ENCODE measurements at places on chromosomes 2 and 18.

DNA sequence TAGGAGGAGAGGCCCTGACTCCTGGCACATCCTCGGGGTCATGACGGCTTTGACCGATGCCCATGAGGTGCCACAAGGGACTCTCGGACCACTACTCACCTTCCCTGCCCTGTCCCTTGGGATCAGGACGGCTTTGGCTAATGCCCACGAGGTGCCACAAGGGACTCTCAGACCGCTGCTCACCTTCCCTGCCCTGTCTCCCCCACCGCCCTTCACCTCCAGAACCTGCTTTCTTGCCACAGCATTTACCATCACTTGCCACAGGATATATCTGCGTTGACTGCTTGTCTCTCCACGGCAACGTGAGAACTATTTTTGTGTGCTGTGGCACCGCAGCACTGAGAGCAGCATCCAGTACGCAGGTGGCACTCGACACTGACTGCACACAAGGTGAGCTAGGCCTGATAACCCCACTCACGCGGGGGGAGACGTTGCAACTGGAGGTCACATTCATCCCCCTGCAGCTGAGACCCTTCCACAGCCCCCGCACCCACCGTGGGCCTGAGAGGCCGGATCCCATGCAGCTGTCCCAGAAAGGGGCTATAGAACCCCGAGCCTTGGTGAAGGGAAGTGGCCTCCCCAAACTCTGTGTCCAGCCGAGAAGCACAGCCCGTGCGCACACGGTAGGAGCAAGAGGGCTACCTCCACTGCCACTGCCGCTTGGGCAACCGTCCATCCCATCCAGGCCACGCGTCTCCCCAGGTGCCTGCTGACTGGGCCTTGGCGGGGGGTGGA is 47.5 kb downstream of the ANO7 start:
- no peak for DNase-seq

GRCh38 chr2:218074031-218074430 is 5.0 kb downstream of the RUFY4 start:
- no peak for DNase-seq

DNA sequence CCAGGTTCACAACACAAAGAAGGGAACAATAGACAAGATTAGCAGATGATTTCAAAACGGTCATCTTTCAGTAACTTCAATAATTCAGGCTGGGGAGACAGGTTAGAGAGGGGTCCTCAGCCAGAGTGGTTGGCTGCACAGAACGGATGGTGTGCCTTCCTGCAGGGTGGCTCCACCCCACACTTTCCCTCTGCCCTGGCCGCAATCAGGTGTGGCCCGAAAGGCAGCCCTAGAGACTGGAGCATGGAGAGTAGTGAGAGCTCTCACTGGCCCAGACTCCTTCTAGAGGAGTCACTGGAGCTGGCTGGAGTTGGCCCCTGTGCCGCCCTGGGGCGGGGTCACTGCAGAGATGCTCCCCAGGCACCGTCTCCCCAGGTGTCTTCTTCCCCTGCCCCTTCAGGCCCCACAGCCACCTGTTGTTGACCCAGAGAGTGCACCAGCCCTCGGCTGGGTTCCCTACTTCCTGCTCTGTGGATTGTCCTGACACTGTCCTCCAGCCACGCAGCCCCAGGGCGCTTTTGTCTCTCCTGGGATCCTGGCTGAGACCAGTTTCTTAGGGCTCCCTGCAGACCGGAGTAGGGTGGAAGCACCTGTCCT is 126.8 kb downstream of the PXDN start:
- no peak for DNase-seq

- DNase-seq, result no peak
These were observed 97.3 kb upstream of the ST3GAL5 start for GRCh38 chr2:85986121-85986520.

- no peak for DNase-seq
These were observed 21.0 kb upstream of the NRP2 start for GRCh38 chr2:205661281-205661680.

GRCh38 chr2:61178603-61179545 is 16.9 kb downstream of the C2orf74 start:
- peak; percentile 34 for DNase-seq

- no peak for DNase-seq
These were observed 31.3 kb downstream of the EHD3 start for GRCh38 chr2:31265234-31265633.

- DNase-seq, result peak; percentile 76
These were observed 33.7 kb downstream of the TMEM17 start for GRCh38 chr2:62472312-62472711.

DNA sequence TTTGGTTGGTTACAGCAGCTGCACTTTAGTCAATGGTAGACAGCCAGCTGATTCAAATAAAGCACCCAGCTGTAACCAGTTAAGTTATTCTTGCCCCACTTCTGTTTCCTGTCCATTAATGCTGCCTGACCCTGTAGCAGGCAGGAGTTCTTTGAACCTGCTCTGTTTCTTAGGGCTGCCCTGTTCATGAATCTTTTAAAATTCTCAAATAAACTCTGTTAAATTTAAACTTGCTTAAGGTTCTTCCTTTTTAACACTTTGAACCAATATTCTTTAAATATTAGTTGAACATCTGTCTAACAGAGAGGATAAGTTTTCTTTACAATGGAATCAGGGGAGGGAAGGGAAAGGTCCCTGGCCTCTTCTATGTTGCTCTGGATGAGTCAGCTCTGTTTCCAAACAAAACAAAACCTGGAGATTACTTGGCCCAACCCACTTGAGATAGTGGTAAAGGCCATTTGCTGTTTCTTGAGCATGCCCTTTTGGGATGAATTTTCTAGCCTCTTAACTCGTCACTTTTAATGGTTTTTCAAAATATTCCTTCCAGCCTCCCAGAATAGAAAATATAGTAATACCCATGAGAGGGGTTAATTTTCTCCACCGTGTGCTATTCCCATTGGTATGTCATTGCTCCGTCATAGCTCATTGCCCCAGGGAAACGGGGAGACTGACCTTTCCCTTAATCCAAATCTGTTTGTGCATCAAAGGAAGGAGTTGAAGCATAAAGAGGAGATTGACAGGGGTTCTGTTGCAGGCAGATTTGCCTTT is 112.1 kb upstream of the FHL2 start:
- peak; percentile 63 for DNase-seq

DNA sequence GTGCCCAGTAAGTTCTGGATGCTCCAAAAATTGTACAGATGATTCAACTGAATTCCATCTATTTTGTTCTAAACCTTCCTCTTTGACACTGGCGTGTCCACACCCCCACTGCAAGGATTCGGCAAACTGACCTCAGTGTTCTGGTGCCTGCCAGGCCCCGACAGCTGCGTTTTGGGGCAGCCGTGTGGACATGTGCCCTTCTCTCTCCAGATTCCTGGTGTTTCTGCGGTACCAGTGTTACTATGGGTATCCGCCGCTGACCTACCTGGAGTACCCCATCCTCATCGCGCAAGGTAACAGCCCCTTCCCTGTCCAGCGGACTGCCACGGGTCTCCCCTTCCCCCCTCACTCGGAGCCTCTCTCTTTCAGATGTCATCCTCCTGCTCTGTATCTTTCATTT is 5.0 kb downstream of the SLC66A3 start:
- no peak for DNase-seq

- DNase-seq, result no peak
These were observed 17.1 kb downstream of the TRIB2 start for GRCh38 chr2:12733846-12734245.

GRCh38 chr2:219536425-219536824 is 7.2 kb downstream of the CHPF start:
- no peak for DNase-seq

- DNase-seq, result peak; percentile 30
These were observed 635 bp downstream of the SLC3A1 start for GRCh38 chr2:44275927-44276303.

GRCh38 chr2:84077496-84077895 is 381.6 kb downstream of the SUCLG1 start:
- DNase-seq, result no peak

- peak; percentile 61 for DNase-seq
These were observed 74.6 kb downstream of the KLF7 start for GRCh38 chr2:207091176-207091575.

GRCh38 chr2:240554767-240555493 is 2.9 kb downstream of the ANKMY1 start:
- no peak for DNase-seq

Data from fibroblast of the aortic adventitia (primary cell).